ENCODE measurements at places on chromosomes 16 and 17. TPM values are rescaled to one million over a fixed set of nuclear protein-coding genes. Genes with fewer than 3 reads are reported as not detected.

The PYY gene
- not detected for total RNA-seq

The SLC35B1 gene
- total RNA-seq: 54.8 TPM

The ERCC4 gene
- total RNA-seq: 11.6 TPM

The PRSS21 gene
- total RNA-seq: not detected

The ALOX12B gene
- total RNA-seq: 0.71 TPM

The FBXW10 gene
- total RNA-seq: 0.17 TPM

The ITGAD gene
- not detected for total RNA-seq

The ALDH3A1 gene
- total RNA-seq: 0.23 TPM

The KCNH4 gene
- 0.28 TPM for total RNA-seq

The WFDC1 gene
- total RNA-seq: 1.6 TPM

The AXIN2 gene
- 26.0 TPM for total RNA-seq

The CTRB1 gene
- 0.62 TPM for total RNA-seq

The NXPH3 gene
- total RNA-seq: 4.8 TPM

The TADA2A gene
- 14.2 TPM for total RNA-seq

The C16orf92 gene
- total RNA-seq: not detected

The RNF112 gene
- 2.8 TPM for total RNA-seq

The KRTAP2-3 gene
- total RNA-seq: not detected

The ELMO3 gene
- total RNA-seq: 0.51 TPM

The PIMREG gene
- 0.54 TPM for total RNA-seq

The CDH8 gene
- not detected for total RNA-seq

The HSD3B7 gene
- total RNA-seq: 7.4 TPM

The CLDN9 gene
- 0.32 TPM for total RNA-seq

The TEKT3 gene
- 0.77 TPM for total RNA-seq

The LRRC37B gene
- 4.2 TPM for total RNA-seq

The SLC5A11 gene
- not detected for total RNA-seq

The SEZ6L2 gene
- 2.4 TPM for total RNA-seq

The BAIAP2 gene
- total RNA-seq: 32.8 TPM

The CDH16 gene
- total RNA-seq: 0.38 TPM

The CDH3 gene
- 0.14 TPM for total RNA-seq

The TEX14 gene
- 0.15 TPM for total RNA-seq

The ZNF207 gene
- total RNA-seq: 77.7 TPM

The PRSS36 gene
- 1.3 TPM for total RNA-seq

The TBC1D3C gene
- not detected for total RNA-seq

The SUPT6H gene
- 43.6 TPM for total RNA-seq
